ENCODE measurements at places on chromosomes 2 and 18.

GRCh38 chr2:184322615-184323014 is 275.7 kb upstream of the ZNF804A start:
- no peak for DNase-seq

GRCh38 chr2:181197140-181197760 is 216.8 kb downstream of the UBE2E3 start:
- DNase-seq: no peak

DNA sequence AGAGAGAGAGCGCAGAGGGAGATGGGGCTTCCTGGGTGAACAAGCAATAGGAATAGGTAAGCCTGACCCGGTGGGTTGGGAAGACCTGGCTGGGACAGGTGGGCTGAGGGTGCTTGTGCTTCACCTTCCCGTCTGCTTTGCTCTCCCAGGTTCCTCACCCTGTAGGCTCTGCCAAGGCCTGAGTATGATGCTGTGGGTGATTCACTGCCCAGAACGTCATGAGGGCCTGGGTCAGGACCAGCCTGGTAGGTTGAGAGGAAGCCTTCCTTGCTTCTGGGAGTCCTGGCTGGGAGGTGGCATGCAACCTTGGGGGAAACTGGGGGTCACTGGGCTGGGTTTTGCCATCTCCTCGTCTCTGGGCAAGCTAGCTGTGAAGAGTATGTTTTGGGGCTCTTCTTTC is 220.2 kb upstream of the APCDD1 start:
- no peak for DNase-seq

- DNase-seq: no peak
Measured at GRCh38 chr2:204842661-204843485, 297.6 kb downstream of the PARD3B start.

DNA sequence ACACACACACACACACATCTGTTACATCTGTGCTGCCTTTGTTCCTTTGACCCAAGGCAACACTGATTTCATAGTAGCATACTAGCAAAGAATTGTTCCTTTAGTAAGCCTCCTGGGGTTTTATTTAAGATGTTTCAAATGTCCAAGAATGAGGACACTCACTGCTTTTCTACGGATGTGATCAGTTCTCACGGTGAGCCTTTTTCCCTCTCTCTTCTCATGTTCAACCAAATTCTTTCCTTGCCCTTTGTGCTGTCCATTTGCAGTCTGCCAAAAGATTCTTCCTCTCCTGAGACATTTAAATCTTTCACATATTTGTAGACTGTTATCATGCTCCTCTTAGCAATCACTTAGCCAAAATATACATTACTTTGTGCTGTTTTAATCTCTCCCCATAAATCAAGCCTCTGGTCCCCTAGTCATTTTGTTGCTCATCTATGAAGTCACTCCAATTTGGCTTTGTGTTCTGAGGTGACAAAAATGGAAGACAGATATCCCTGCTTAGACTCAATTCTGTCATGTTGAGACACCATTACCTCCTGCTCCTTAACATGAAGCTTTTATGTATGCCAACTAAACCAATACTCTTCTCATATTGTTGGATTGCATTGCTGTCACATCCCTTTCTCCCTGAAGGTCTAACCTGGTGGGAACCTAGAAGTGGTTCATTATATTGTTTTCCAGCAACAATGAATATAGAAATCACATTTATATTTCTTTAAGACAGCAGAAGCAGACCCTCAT is 1605.3 kb upstream of the ACVR2A start:
- DNase-seq: no peak

GRCh38 chr2:17442334-17442733 is 75.9 kb downstream of the RAD51AP2 start:
- no peak for DNase-seq

DNA sequence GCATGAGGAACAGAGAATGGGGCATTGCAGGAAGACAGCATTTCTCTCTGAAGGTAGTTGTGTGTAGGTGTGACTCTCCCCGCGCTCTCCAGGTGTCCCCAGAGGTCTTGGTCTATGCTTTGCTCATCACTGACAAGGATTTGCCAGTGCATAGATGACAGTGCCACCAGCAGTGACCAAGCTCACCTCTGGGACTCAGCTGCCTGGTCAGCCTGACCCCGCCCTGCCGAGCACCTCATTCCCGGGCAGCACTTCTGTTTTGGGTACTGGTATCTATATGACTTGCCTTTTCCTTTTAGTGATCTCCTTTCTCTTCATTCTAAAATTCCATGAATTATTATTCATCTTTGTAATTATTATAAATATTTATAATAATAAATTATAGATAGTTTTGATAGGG is 59.1 kb downstream of the GBX2 start:
- DNase-seq: no peak

- peak; percentile 9 for DNase-seq
Measured at GRCh38 chr2:208358758-208359631, 47.6 kb upstream of the PTH2R start.

GRCh38 chr2:242034996-242035814 is 165.7 kb downstream of the RTP5 start:
- DNase-seq: no peak

- no peak for DNase-seq
Measured at GRCh38 chr2:239203443-239204135, 197.2 kb downstream of the HDAC4 start.

DNA sequence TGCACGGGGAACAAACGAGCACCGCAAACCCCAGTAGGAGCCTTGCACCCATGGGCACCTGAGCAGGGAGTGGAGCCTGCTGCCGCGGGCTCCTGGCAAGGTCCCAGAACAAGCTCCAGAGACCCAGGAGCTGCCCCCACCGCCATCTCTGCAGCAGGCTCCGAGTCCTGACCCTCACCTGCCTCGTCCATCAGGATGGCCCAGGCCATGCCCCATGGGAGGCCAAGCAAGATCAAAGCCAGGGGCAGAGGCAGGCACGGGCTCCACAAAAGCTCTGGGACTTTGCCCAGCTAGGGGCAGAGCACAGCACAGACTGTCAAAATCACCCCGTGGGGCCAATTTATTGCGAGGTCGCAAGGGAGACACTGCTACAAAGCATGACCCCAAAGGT is 43.6 kb downstream of the GPC1 start:
- no peak for DNase-seq

DNA sequence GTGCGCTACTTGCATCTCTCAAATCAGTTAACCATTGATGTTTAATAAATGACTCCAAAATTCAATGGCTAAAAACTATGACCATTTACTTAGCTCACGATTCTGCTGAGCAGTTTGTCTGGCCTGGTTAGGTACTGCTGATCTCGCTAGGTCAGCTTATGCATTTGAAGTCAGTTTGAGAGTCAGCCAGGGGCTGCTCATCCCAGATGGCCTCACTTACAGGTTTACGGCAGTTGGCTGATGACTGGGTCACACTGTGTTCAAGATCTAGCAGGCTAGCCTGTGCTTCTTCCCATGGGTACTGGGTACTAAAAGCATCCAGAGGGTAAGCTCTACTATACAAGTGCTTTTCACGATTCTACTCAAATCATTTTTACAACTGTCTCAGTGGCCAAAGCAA is 122.1 kb downstream of the DLGAP1 start:
- no peak for DNase-seq

- no peak for DNase-seq
Measured at GRCh38 chr2:226017537-226017936, 618.0 kb downstream of the NYAP2 start.

DNA sequence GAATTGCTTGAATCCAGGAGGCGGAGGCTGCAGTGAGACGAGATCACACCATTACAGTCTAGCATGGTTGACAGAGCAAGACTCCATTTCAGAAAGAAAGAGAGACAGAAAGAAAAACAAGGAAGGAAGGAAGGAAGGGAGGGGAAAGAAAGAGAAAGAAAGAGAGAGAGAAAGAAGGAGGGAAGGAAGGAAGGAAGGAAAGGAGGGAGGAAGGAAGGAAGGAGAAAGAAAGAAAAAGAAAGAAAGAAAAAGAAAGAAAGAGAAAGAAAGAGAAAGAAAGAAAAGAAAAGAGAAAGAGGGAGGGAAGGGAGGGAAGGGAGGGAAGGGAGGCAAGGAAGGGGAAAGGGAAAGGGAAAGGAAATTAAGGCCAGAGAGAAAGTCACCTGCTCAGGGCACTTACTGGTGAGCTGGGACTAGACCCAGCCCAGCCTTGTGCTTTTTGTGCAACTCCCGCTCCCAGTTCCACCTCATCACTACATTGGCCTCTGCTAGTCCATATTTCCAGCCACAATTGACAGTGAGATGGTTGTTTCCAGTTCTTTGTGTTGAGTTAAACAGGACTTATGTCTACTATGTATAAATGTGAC is 35.7 kb downstream of the MOGAT1 start:
- no peak for DNase-seq
